ENCODE measurements at places on chromosomes 2 and 18.

DNA sequence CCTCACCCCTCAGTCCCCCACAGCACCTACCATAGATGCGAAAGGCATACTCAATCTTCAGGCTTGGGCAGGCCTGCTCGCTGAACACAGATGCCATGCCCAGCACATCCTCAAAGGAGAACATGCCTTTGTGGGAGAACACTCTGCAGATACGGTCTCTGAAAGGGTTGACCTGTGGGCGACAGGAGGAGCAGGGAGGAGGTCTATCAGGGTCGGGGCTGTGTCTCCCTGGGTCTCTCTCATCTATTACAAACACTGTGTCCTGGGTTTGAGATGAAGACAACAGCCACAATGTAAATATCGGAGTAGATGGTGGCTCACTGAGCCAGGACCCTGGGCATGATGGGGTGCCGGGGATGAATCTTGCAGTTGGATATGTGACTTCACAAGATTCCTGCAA lies 46.0 kb downstream of the CIB4 start:
- DNase-seq = no peak

DNA sequence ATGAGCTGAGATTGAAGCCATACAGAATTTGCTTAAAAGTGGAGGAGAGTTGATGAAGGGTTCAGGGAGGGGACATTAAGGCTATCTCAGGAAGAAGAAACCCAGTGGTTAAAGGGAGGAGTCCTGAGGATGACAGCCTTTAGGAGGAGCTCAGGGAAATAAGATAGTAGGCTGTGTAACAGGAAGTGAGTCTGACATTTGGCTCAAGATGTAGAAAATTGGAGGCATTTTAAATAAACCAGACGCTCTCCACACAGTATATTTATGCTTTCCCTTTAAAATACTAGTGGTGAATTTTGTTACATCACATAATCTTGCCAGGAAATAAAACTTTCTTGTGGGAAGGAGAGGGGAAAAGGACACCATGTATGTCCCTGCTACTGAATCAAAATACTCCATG lies 11.6 kb downstream of the KCNH7 start:
- peak; percentile 17 for DNase-seq

- DNase-seq = no peak
Measured at GRCh38 chr2:65655000-65655399, 222.6 kb upstream of the SPRED2 start.

DNA sequence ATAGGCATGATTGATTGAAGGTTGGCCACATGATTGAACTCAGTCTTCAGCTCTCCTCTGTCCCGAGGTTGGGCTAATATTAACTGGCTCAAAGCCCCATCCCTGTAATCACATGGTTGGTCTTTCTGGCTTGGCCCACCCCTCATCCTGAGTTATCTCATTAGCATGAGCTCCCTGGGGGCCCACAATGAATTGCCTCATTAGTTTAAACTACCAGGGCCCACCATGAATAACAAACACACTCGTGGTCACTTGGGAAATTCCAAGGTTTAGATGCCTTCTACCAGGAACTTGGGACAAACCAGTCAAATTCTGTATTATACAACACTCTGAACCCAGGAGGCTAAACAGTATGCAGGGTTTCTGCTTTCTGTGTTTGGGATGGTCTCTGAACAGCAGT lies 121.7 kb upstream of the B3GNT2 start:
- DNase-seq = no peak

- DNase-seq = no peak
Measured at GRCh38 chr2:12211326-12212175, 465.1 kb downstream of the LPIN1 start.

DNA sequence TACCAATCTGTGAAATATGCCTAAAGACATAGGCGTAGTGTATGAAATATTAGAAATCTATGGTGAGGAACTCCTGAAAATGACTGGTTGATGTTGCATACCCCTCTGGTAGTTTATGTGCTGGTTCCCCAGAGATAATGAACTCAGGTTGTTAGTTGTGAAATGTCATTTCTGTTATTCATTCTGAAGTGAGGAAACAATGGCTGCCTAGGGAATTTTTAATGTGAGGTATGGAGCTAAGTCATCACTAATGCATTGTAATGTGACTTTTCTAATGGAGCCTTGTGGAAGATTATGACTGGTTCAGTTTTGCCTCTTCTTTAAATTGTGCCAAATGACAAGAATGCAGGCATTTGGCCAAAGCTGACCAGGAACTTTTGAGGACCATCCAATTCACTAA lies 61.6 kb upstream of the RAB27B start:
- peak; percentile 40 for DNase-seq

GRCh38 chr18:80046961-80047541 lies 12.8 kb downstream of the RBFA start:
- no peak for DNase-seq

DNA sequence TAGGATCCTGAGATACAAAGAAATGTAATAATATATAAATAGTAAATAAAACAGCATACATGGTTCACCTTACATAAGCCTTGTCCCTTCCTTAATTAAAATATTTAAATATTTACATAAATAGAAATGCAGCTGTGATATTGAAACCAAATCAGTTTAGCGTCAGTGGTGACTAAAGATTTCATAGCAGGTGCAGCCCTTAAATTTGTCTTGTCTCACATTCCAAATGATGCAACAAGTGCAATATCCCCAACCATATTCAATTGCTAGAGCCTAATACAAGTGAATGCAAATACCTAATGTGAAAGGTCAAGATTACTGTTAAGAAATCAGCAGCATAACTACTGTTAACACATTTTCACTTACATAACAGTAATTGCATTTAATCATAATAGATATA lies 539.5 kb downstream of the NYAP2 start:
- no peak for DNase-seq

- no peak for DNase-seq
Measured at GRCh38 chr2:568639-569235, 108.5 kb downstream of the TMEM18 start.

DNA sequence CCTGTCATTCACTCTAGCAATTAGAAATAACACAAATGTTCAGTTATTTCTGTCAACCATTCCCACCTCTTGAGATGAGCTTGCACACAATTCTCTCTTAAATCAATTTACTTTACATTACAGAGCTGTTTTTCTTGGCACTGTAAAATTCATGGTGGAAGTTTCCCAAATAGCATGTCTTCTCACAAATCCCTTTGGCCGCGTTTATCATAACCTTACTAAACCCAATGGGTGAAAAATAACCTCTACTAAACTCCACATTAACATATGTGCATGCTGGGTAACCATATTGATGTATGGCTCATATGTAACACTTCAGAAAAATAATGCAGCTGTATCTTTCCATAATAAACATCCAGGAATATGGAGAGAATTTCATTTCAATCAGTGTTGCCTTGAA lies 75.5 kb upstream of the SULT1C3 start:
- no peak for DNase-seq

GRCh38 chr18:59721931-59722330 lies 24.7 kb upstream of the CCBE1 start:
- DNase-seq = no peak

DNA sequence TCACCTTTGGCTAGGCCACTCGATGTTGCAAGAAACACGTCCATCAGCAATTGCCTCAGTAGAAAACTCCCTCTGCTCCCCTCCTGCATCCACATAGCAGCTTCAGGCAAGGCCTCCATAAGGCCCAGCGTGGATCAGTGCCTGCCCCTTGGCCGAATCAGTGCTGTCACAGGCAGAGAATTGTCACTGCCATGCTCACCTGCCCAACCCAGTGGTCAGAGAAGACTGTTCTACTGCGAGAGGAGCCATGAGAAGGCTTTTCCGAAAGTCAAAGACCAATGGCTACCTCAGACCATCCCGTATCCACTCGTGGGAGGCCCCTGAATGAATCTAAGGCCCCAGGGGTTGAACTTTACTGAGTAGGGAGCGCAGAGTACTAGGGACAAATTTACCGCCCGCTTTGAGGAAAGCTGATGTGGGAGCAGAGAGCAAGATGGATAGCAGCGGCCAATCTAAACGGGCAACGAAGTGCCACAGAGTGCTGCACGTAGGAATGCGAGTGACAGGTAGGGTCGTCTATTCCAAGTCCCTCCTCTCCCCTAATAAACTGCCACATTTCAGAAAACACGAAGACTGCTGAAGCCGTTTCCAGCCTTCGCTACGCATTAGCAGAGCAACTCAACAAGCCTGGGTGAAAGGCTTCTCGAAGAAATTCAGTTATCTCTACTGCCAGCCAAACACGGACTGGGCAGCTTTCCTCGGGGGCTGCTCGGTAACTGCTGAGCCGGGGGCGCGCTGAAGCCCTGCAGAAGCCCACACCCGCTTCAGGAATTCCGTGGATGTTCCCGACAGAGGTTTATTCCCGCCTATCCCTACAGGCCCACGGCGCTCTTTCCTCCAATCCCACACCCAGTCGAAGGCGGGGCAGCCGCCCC lies 968 bp upstream of the RALBP1 start:
- peak; percentile 81 for DNase-seq

DNA sequence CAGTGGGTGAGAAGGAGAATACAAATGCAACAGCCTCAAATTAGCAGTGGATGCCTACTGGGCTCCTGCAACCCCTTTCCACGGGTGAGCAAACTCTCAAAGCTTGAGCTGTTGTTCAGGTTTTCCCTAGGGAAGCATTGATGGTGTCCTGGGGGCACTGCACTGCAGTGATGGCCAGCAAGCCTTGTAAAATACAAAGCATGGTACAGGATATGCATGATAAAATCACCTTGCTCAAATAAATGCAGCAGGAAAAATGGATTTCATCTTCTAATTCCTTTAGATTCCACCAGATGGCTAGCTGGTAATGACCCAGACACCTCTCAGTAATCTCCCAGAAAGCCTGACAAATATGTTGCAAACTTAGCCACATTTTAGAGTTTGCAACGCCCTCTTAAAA lies 698.2 kb downstream of the TRIB2 start:
- no peak for DNase-seq

- no peak for DNase-seq
Measured at GRCh38 chr2:58130238-58130637, 83.6 kb downstream of the VRK2 start.
